Activated T-helper 9 cell treated with anti-CD3 and anti-CD28 coated beads, Interleukin-2, amount 50 U/mL, for 16 hours (primary cell): ENCODE measurements at places on chromosomes 12 and 14.
A peak's percentile ranks its signal among the peaks of the same experiment; 100 is the strongest.

DNA sequence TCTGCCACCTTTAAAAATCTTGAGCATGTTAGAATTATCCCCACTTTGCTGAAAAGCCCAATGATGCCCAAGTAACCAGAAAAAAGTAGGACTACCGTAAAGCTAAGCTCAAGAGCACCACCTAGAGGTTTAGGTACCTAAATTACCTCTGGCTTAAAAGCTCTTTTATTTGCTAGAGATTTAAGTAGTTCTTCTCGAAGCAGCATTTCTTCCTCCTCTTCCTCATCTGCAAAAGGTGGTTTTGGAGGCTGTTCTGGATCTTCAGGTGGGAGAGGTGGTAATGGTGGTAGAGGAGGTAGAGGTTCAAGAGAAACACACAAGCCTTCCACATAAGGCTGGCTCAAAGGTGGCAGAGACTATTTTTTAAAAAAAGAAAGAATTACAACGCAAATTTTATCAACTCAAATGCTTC is 26.9 kb downstream of the ZFC3H1 start:
- DNase-seq = no peak

DNA sequence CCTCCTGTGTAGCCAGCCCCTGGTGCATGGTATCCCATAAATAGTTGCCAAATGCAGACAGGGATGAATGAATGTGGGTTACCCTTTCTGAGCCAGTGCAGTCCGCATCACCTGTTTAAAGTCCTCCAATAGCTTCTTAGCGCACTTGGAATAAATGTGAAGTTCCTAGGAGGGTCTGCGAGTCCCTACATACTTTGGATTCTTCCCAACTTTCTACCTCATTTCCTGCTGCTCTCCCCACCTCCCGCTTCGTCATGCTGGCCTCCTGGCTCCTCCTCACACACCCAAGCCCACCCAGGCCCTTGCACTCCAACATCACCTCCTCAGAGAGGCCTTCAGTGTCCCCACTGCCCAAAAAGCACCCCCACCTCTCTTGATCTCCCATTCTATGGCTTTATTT is 17.7 kb downstream of the RFX4 start:
- no peak for DNase-seq

- no peak for DNase-seq
Observed at GRCh38 chr14:28630100-28630499, 136.5 kb upstream of the FOXG1 start.

- DNase-seq = no peak
Observed at GRCh38 chr12:83005534-83006197, 319.0 kb downstream of the TMTC2 start.

DNA sequence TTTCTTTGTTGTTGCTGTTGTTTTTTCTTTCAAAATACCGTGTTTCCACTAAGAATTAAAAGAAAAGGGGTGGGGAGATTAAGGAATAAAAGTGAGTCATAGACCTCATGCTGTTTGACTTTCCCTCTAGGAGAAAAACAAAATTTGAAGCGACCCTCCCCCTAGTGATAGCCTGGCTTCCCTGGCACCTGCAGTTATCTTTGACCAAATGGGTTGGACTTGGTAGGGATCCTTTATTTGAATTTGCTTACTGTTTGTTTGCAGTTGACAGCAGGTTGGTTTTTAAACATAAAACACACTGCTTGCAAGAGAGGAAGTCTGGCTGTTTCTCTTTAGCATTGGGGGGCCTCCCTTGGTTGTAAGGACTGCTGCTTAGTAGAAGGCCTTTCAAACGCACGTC is 14.0 kb downstream of the OTX2 start:
- no peak for DNase-seq

DNA sequence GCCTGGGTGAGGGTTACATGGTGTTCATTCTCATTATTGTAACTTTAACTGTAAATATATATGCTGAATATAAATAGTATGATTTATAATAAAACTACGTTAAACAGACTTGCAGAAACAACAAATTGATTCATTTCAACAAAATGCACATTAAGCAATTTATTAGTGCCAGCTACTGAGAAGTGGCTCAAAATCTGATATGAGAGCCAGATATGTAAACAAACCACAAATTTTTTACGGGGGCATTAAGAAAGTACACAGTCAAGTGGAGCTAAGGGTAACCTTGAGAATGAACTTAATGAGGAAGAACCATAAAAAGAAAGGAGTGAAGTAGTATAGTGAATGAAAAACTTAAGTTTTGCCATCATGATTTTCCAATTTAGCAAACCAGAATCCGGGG is 40.3 kb downstream of the CEP128 start:
- DNase-seq = no peak

GRCh38 chr12:76020731-76021672 is 10.6 kb downstream of the PHLDA1 start:
- peak; percentile 53 for DNase-seq

DNA sequence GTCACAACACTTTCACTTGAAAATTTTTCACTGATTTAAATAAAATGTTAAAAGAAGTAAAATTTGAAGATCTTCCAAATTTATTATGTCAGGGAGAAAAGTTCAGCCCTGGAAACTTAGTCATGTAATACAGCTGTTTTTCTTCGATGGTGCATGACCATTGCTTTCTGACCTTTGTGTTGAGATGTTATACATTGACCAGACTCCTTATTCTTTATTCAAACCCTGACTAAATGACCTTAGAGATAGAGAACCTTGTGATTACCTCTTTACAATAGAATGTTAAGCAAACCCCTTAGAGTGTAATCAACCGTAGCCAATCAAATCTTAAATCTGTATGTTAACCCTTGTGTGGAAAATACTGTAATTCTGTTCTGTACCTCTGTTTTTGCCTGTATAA is 34.5 kb downstream of the PLCZ1 start:
- DNase-seq = no peak

DNA sequence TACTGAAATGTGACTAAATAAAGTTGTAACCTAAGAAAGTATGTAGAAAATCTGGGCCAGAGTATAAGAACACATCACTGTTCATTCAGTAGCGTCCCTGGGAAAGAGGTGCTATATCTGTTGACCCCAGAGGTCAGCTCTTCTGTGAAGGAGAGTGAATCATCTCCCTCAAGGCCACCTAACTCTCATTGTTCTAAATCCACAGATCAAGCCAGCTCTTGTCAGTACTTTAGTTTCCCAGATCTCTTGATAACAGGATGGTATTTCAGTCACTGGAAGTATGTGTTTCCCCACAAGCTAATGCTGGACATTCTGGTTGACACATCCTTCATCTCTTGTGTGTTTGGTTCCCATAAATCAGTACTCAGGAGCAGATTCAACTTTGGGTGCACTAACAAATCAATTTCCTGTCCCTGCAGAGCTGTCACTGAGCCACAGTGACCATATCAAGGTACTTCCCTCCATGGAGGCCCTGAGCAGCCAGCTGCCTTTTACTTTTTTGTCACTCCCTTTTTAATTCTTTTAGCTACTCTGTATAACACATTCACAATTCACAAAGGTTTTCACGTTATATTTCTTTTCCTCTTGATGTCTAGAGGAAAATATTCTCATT is 7.8 kb downstream of the KRT1 start:
- DNase-seq = no peak

- DNase-seq = no peak
Observed at GRCh38 chr14:54329082-54329695, 67.6 kb upstream of the CDKN3 start.

DNA sequence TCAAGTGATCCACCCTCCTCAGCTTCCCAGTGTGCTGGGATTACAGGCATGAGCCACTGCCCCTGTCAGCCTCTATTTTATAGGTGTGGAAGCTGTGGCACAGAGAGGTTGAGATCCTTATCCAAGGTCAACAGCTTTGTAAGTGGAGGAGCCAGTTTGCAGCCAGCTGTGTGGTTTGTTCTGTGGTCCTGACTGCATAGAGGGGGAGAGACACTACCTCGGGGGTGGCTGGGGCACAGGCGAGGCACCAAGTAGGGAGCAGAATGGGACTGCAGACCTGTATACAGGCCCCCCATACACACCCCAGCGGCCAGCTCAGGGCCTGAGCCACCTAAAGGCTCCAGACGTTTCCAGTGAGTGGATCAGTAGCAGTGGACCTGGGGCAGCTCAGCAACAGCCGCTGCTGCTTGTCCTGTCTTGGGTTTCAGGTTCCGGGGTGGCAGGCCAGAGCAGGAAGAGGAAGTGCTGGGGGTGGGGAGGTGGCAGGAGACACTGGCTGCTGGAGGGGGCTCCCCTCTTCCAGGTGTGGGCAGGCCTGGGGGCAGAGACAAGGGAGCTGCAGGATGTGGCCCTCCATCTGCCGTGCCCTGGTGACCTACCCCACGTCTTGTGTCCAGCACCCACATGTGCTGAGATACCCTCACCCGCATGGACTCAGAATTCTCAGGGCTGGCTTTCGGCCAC is 11.0 kb downstream of the ORAI1 start:
- DNase-seq = no peak

DNA sequence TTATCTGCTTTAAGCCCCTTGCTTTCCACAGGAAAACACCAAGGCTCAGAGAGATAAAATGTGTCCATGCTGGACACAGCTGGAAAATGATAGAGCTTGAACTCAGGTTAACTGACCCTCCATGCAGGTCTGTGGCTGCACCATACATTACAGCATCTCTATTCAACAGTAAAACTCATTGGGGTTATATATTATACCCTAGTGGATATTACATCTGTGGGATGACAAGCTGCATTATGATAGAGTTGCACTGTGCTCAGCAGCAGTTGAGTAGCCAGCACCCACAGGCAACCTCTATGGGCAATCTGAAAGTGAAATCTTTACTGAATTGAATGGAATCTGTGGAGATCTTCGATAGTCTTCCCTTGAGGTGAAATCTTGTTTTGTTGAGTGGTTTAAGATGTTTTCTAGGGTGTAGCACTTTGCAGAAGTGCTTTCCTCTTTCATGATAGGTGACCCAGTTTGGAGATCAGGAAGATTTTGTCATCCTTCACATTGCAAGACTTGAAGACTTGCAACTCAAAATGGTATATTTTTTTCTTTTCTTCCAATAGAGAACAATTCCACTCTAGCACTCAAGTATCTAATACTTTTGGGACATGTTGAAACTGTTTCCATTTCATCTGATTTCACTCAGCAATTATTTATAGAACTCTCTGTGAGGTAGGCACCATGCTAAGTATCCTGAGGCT is 389.2 kb downstream of the RAD51B start:
- DNase-seq = no peak

- no peak for DNase-seq
Observed at GRCh38 chr12:126385785-126386184, 1320.5 kb downstream of the AACS start.

DNA sequence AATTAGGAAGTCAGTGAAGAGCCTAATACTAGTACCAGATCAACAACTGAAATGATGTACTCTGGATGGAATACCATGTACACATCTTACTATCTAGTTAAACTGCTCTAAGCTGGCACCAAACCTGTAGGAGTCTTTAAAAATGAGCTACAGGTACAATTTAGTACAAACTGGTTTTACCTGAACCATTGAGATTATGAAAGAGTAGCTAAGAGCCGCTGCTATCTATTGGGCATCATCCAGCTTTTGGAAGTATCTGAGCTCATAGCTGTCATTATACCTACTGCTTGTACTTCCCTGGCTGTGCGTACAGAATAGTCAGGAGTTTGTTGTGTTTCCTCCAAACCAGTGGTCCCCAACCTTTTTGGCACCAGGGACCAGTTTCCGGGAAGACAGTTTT is 12.4 kb downstream of the TBC1D30 start:
- DNase-seq = no peak

GRCh38 chr14:75738192-75738591 is 77.1 kb downstream of the TTLL5 start:
- DNase-seq = no peak

DNA sequence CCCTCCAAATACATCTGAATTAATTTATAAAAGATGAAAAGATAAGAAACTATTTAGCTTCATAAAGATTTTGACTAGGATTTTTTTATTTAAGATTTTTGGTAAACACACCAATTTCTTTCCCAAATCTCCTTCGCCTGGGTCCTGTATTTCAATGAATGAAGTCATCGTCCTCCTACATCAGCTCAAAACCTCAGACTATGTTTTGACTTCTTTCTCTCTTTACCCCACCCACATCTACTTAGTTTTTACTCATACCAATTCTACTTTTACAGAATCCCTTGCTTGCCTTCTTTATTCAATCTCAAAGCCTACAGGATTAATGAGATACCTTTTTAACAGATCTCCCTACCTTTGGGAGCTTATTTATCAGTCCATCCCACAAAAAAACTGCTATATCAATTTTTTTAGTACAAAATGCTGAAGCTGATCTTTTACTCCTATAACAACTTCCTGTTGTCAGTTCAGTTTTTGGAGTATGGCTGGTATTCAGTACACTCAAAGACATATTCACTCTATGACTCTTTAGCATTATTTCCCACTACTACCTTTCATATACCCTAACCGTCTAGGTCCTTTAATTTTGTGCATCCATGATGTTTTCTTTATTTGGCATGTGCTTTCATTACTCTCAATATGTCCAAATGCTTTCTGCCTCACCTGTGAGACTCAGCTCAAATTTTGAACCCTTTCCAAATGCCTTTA is 18.7 kb upstream of the CCDC91 start:
- no peak for DNase-seq

DNA sequence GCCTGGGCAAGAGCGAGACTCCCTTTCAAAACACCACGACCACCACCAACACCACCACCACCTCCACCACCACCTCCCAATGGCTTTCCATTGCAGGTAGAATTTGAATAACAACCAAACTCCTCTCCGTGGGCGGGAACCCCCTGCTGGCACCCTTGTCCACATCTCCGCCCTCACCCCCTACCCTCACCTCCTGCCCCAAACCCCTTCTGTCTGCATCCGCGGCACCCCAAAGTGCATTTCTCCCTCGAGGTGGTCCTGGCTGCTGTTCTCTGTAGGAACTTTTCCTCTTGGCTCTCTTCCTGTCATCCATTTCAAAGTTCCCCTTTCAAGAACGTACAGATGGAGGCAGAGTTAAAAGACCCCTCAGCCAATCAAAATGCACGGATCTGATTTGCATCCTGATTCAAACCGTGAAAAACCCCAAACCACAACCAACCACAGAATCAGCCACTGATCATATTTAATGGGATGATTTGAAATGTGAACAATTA is 3.8 kb downstream of the SDSL start:
- DNase-seq = no peak

DNA sequence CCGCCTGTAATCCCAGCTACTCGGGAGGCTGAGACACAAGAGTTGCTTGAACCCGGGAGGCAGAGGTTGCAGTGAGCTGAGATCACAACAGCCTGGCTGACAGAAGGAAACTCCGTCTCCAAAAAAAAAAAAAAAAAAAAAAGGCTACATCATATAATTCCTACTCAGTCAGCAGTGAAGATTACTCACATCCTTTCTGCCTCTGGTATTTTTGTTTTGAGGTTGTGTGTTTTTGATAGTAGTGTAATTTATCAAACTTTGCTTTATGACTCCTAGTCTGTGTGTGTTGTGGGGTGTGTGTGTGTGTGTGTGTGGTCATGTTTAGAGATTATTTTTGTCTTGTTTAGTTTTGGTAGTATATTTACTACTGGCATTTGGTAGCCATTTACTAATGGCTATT is 29.8 kb upstream of the DLGAP5 start:
- no peak for DNase-seq

- no peak for DNase-seq
Observed at GRCh38 chr12:3489057-3489456, 1.9 kb upstream of the PRMT8 start.
